Osteocyte (in vitro differentiated cells): ENCODE measurements at places on chromosomes 1 and 21.

- no peak for DNase-seq
Measured at GRCh38 chr21:43758811-43759210, 17.3 kb downstream of the CSTB start.

DNA sequence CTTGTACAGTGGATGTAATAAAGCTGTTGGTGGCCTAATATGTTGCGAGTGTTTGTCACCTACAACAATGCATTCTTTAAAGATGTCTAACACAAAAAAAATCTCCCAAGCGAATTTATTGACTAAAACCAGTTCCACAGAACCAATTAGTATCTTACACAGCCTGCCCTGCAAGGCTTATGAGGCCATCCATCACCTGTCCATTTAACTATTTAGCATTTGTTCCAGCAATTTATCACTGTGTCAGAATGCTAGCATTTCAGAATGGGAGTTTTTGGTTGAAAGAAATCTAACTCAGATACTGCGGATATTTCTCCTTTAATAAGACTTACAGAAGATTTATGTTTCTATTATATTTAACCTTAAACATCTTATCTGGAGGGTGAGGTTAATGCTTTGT, 831.1 kb upstream of the PRMT6 start:
- DNase-seq, result no peak

DNA sequence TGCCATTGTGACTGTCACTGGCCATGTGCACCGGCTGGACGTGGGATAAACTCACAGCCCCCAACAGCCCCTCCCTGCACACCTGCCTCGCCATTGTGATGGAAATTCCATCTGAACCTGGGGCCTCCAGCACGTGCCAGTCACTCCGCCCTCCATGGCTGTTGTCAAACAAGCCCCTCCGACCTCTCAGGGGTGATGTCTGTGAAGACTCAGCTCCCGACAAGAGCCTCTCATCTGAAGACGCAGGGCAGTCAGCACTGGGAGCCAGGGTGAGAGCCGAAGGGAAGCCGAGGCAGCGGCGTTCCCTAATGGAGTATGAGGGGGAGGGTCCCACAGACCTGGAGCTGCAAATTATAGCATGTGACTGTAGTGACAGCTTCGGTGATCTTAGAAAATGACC, 1.4 kb upstream of the KRTAP10-2 start:
- DNase-seq, result peak; percentile 80

GRCh38 chr1:157348538-157349480, 203.5 kb downstream of the FCRL5 start:
- no peak for DNase-seq

- DNase-seq, result no peak
Measured at GRCh38 chr1:935751-936231, 12.1 kb downstream of the SAMD11 start.

DNA sequence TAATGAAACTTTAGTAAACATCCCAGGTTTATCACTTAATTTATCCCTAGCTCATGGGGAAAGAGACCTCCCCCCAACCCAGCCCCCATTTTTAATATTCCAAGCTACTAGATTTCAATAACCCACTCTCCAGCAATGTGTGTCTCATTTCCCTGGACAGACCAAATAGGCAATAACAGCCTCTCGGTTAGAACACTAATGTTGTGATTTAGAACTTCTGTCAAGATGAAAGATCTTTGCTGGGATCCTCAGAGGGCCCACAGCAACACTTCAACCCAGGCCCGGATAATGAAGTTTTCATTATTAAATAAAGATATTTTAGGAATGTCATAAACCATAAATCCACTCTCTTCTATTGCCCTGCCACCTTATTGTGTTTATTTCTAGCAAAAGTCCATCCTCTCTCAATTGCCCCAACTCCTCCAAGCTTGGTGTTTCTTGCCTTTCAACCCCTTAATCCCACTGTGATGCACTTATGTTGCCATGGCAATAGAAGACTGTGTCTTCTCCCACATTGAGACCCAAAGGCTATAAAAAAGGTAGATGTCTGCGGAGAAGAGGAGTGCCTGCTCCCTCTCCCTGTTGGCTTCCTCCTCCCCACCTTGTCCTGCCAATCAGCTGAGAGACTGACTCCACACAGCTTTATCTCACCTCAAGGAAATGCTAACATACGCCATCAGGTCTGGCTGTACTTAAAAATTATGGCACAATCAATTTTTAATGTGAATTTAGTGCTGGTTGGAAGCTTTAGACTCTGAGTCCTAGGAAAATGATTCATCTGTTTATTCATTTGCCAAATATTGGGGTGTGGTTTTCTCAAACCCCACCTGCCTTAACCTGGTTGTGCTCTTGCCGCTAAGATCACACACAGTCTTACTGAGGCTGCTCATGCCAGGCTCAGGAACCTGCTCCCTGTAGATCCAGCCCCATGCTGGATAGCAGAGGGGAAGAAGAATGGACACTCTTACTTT, 258.3 kb upstream of the CAMK1G start:
- no peak for DNase-seq

GRCh38 chr1:158943059-158943458, 11.7 kb downstream of the PYHIN1 start:
- DNase-seq, result no peak

DNA sequence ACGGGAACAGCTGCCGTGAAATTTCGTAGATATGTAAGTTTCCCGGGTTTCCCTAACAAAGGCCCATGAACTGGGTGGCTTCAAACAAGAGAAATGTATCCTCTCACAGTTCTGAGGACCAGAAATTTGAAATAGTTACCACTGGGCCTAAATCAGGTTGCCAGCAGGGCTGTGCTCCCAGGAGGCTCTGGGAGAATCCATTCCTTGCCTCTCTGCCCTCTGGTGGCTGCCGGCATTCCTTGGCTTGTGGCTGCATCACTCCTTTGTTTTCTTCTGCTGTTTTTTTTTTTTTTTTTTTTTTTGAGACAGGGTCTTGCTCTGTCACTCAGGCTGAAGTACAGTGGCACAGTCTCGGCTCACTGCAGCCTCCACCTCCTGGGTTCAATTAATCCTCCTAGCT, 23.7 kb downstream of the UMODL1 start:
- DNase-seq, result no peak

DNA sequence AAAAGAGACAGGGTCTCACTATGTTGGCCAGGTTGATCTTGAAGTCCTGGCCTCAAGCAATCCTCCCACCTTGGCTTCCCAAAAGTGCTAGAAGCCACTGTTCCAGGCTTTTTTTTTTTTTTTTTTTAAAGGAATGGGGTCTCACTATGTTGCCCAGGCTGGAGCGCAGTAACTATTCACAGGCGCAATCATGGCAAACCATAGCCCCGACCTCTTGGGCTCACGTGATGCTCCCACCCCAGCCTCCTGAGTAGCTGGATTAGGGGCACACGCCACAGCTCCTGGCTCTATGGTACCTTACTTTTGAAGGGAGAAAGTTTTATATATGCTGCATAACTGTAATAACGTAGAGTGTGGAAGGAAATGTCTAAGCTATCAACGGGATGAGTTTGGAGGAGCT, 5.7 kb upstream of the ATP13A2 start:
- no peak for DNase-seq
